ENCODE measurements at places on chromosomes 12 and 14. TPM values are rescaled to one million over a fixed set of nuclear protein-coding genes. Genes with fewer than 3 reads are reported as not detected.

Gene TAS2R10
- not detected for total RNA-seq

Gene TBK1
- 17.5 TPM for total RNA-seq

Gene SYCP3
- 0.15 TPM for total RNA-seq

Gene SLC8A3
- total RNA-seq = not detected

DNA sequence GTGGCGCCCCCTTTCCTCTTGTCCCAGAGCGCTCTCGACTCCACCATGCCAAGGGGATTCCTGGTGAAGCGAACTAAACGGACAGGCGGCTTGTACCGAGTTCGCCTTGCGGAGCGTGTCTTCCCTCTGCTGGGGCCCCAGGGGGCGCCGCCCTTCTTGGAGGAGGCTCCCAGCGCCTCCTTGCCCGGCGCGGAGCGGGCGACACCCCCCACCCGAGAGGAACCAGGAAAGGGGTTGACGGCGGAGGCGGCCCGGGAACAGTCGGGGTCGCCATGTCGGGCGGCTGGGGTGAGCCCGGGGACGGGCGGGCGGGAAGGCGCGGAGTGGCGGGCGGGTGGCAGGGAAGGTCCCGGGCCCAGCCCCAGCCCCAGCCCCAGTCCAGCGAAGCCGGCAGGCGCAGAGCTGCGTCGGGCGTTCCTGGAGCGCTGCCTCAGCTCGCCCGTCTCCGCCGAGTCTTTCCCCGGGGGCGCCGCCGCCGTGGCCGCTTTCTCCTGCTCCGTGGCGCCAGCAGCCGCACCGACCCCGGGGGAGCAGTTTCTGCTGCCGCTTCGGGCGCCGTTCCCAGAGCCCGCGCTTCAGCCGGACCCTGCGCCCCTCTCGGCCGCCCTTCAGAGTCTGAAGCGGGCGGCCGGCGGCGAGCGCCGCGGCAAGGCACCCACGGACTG is 376 bp downstream of the INSM2 start:
- no peak for DNase-seq

DNA sequence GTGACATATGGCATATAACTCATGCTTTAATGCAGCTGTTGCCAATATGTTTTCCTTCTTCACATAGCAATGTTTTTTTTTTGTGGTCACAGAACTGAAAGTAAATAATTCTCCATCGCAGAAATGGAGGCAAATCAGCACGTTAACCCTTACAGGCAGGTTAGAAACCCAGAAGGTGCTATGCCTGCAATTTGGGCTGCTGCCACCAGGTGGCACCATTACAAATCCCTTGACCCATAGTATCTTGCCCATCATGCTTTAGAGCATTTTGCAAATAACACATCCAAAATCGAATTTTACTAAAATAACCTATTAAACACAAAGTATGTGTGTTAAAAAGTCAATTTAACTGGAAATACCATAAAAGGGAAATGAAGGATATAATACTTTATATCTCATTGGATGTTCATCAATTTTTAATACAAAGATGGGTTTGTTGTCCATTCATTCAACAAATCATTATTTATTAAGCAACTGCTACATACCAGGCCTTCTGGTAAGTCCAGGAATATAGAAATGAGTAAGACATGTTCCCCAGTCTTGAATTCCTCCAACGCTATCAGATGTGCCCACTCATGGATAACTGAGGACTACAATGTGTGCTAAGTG is 340.1 kb downstream of the GLT1D1 start:
- DNase-seq = no peak

- DNase-seq = no peak
Observed at GRCh38 chr12:109999649-109999971, 380 bp downstream of the ANKRD13A start.

- DNase-seq = no peak
Observed at GRCh38 chr14:96987086-96987474, 189.9 kb downstream of the VRK1 start.
